ENCODE measurements at places on chromosomes 13 and 19. TPM values are rescaled to one million over a fixed set of nuclear protein-coding genes. Genes with fewer than 3 reads are reported as not detected.

ZNF506 gene
- 9.7 TPM for polyA plus RNA-seq

KIR3DL2 gene
- not detected for polyA plus RNA-seq

DNA sequence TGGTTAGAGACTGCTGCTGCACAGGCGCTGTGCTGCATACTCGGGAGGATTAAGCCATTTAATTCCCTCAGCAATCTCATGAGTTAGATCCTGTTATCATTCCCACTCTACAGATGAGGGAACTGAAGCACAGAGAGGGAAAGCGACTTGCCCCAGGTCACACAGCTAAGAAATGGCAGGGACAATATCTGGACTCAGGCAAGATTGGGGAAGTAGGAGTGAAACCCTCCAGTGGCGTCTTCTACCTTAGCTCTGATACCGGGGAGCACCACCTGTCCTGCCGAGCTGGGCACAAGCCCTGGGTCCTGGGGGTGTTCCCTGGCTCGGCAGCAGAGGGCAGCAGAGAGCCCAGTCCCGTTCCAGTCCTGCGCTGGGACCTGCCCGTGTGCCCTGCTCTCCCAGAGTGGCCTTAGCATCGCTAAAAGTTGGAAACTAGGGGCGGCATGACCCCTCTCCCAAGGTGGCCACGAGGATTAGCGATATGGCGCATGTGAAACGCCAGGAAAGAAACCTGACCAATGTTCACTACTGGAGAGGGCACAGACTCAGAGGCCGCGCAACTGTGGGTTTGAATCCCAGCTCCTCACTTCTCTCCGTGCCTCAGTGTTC, 20.5 kb downstream of the CYTH2 start:
- no peak for DNase-seq

DNA sequence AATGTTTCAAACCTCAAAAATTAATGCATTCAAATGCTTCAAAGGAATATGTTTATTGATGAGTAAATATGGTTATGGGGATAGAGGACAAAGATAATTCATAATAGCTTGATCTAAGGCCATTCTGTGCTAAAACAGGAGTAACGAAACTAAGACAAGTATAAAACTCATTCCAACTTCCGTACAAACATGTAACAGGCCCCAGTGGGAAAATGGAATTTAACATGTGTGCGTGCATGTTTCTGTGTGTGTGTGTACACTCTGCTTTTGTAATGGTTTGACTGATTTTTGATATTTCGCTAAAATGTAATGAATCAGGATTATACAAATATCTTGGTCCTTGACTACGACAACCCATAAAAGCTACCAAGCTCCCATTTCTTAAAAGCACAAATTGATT, 91.0 kb downstream of the KLF12 start:
- DNase-seq: no peak

DNA sequence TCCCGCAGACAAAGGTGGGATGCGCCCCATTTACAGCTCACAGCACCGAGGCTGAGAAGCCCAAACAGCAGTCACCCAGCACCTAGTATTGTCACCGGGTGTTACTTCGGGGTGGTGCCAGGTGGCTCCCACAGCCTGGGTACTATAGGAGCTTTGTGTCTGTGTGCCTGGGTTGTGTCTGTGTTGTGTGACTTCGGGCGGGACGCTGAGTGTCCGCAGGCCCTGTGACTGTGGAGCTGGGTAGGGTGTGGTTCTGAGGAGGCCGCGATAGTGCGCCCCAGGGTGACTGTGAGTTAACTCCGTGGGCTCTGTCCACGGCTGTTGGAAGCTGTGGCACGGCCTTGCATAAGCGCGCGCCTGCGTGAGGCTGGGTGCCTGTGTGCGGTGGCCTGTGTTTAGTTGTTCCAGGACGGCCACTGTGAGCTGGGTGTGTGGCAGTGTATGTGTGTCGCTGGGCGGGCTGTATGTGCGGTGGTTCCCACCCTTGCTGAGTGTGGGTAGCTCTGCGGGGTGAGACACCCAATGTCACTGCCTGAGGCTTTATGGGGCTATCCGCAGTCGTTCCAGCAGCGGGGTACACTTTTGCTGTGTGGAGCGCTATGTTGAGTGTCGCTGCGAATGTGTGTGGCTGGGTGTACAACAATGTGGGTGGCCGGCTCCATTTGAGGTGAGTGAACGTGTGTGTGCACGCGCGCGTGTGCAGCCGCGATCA, 559 bp upstream of the SSBP4 start:
- no peak for DNase-seq

DNA sequence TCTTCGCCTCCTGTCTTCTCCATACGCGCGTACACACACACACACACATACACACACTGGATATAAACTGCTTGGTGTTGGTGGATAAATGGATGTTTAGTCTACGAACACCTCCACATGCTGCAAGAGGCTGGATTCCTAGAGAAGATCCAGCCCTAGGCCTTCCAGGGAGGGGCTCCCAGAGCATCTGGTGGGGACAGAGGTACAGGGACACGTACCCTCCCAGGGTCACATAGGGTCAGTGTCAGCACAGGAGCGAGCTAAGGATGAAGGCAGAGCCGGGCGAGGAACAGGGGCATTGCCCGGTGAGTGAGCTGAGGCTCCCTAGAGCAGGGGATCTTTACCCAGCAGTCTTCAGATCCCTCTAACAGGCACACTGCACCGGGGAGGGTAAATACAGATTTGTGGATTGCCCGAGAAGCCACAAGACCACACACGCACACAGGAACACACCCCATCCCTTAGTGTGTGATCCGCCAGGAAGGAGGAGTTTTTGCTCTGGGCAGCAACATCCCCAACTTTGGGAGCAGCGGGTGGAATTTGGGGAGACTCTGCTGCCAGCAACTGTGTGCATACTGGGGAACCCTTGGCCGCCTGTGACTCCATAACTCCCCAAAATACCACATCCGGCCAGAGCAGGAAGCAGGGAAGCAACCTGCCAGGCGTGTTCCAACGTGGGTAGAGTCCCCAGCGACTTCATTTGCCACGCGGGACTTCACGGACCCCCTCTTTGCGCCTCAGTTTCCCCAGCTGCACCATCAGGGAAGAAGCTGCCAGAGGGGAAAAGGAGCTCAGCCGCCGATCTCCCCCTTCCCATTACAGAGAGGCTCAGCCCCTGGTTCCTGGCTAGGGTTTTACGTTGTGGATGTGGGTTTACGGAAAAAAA, 5.8 kb upstream of the TLE2 start:
- DNase-seq: no peak

- no peak for DNase-seq
These were observed 15.7 kb upstream of the ENOX1 start for GRCh38 chr13:43802511-43802910.

DNA sequence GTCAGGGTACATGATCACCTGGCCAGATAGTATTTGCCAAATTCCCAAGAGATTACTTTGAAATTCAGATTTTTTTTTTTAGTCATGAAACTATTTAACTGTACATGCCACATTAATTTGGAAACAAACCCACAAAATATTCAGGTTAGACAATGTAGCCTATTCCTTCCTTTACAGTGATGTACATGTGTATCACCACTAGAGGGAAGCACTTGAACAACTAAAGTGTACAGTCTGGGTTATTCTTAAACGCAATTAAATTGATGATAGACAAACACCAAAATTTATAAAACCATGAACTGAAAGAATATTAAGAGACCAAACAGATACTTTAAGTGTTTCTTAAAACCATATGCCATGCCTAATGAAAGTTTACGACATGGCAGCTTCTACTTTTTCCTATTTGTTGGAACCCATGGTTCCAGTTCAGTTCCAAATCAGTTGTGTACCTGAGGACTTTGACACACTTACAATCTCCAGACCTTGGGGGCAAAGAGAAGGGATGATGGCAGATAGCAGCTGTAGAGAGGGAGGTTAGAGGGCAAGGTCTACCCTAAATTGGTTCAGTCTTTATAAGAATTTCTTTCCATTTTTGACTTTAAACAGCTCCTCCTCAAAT, 52.8 kb downstream of the TNFSF13B start:
- DNase-seq: peak; percentile 1

- DNase-seq: no peak
These were observed 1276.0 kb downstream of the EFNB2 start for GRCh38 chr13:105259426-105259825.

DNA sequence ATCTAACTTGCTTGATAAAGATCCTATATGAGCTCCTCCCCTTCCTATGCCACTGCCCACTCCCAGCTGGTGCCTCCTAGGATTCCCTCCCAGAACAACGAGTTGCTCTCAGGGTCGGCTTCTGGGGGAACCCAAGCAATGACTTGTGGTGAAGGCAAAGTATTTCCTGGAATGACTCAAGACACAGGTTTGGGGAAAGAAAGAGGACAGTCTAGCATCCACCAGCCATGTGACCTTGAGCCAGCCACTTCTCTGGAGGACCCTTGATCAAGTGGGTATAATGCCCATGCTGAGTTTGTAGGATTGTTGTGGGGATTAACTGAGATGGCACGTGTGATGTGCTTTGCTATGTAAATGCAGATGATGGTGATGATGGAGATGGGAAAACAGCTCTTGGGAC, 33.0 kb downstream of the MBD3L2B start:
- no peak for DNase-seq

DNA sequence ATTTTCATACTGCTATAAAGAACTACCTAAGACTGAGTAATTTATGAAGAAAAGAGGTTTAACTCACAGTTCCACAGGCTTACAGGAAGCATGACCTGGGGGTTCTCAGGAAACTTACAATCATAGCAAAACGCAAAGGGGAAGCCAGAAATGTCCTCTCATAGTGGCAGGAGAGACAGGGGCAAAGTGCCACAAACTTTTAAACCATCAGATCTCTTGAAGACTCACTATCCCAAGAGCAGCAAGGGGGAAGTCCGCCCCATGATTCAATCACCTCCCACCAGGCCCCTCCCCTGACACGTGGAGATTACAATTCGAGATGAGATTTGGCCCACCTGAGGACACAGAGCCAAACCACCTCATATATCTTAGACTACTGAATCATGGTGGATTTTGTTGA, 198.7 kb downstream of the KCTD12 start:
- no peak for DNase-seq

- no peak for DNase-seq
These were observed 12.5 kb downstream of the ZNF714 start for GRCh38 chr19:21094347-21095025.

GRCh38 chr13:48403151-48403631, 9.7 kb downstream of the LPAR6 start:
- no peak for DNase-seq

DNA sequence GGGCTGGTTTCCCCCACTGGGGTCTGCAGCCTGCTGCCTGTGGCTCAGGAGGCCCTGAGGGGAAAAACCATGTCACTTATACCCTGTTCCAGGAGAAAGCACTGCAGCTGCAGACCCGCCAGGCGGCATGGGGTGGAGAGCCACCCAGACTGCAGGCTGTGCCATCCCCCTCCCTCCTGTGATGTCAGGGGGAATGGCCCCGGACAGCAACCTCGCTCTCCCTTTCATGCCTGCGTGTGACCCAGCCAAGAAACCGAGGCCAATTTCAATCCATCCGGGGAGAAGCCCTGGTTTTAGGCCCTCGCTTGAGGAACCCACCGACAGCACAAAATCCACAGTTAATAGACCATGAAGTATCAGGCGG, 37.2 kb upstream of the MATK start:
- DNase-seq: no peak

- no peak for DNase-seq
These were observed 6.8 kb downstream of the FRY start for GRCh38 chr13:32038343-32038742.

DNA sequence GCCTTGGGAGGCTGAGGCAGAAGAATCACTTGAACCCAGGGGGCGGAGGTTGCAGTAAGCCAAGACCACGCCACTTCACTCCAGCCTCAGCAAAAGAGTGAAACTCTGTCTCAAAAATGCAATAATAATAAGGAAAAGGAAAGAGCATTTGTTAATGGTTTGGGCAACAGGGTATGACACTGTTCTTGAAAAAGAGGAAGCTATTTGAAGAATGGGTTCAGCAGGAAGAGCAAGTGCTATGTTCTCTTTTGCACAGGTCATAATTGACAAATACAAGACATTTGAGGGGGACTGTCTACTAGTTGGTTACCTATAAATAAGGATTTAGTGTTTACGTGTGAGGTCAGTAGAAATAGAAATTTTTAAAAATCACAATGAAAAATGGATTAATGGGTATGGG, 218.3 kb downstream of the DCT start:
- DNase-seq: no peak
